ENCODE measurements at places on chromosomes 12 and 14.

DNA sequence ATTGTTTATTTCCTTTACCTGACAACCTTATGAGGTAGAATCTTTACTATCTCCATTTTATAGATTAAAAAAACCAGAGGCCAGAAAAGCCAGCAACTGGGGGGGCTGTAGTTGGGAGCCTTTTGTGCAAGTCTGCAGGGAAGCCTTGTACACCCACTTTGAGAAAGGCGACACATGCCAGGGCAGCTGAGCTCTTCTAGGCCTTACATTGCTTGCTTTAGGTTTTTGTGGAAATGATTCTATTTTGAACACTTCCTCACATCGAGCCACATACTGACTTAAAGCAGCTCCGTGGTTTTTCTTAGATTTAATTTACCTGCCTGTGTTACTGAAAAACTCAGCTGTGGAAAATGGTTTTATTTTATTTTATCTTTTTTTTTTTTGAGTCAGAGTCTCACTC lies 34.6 kb downstream of the EP400 start:
- DNase-seq: no peak

- no peak for DNase-seq
These were observed 80.4 kb upstream of the SINHCAF start for GRCh38 chr12:31406345-31406744.

- no peak for DNase-seq
These were observed 74.9 kb downstream of the RMST start for GRCh38 chr12:97537501-97537900.

GRCh38 chr14:36105401-36105800 lies 71.1 kb downstream of the PTCSC3 start:
- no peak for DNase-seq

DNA sequence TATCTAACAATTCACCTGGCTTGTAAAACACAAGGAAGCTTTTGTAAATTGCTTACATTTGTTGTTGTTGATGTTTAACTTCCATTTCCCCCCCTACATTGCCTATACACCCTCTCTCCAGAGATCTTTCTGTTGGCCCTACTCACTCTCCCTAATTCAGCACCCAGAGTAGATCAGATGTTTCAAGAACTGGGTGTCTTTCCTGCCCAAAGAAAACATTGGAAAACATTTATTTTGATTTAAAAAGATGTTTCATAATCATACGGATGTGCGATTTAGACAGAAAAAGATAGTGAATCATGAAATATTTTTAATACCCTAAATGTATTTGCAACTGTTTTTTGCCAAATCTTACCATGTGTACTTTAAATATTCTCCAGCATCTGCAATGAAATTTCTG lies 446.4 kb upstream of the RGS6 start:
- no peak for DNase-seq

DNA sequence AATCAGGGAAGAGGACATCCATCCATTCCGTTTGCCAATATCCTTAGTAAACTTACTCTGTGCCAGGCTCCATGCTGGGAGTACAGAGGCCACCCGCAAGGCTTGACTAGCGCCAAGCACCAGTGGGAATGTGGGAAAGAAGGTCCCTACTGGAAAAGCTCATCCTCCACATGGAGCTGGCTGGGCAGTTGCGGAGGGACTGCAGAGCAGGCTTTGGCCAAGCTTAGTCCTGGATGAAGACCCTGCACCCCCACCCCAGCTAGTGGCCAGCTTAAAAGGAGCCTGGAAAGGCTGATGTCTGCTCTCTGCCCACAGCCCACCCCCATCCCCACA lies 22.4 kb upstream of the EIF2B2 start:
- DNase-seq: no peak

DNA sequence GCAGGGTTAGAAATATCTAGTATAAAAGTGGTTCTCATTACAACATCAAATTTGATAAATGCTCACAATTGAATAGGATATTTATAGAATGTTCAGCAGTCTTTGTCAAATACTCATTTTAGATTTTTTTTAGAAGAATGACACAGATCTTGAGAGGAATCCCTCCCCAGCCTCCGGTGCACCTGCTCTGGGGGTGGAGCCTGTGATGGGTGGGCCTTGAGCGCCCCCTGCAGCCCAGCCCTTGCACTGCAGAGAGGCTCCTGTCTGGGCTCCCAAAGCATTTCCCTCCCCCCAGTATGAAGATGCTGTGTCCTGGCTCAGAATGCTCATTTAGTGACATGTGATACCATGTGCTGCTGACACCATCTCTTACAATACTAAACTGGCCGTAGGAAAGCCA lies 792.3 kb downstream of the TMEM121 start:
- no peak for DNase-seq

DNA sequence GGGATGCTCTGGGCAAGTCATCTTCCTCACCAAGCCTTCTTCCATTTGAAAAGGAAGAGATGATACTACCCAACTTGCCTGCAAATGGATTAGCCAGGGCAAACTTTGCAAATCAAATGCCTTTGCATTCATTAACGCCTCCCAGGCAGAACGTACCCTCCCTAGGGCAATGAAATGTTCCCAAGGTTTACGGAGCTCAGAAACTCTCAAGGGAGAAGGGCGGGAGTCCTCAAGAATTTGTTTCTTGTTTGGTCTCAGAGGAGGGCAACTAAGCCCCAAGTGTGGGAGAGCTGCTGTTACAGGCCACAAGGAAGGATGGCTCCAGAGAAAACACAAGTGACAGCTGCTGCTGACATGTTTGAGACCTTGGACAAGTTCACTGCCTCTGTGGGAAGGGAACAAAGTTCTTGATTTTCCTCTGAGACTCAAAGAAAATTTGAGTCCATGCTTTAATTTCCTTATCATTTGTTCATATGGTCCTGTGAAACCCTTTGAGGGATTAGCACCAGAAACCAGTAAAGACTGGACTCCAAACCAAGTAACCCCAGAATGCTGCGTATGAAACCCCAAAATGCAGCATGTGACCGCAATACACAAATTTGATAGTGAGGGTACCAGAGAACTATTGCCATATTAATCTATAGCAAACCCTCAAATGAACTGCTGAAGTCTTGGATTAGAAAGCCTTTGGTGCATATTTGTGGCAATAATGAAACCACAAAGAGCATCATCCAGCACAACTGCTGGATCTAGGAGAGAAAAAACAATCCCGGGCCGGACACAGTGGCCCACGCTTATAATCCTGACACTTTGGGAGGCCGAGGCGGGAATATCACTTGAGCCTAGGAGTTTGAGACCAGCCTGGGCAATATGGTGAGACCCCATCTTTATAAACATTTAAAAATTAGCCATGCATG lies 22.9 kb downstream of the SPTB start:
- DNase-seq: no peak

GRCh38 chr12:87096082-87096585 lies 839.9 kb upstream of the MGAT4C start:
- no peak for DNase-seq

GRCh38 chr12:58487255-58487654 lies 433.0 kb downstream of the LRIG3 start:
- no peak for DNase-seq

GRCh38 chr12:2653461-2653965 lies 141.3 kb upstream of the FKBP4 start:
- DNase-seq: no peak

DNA sequence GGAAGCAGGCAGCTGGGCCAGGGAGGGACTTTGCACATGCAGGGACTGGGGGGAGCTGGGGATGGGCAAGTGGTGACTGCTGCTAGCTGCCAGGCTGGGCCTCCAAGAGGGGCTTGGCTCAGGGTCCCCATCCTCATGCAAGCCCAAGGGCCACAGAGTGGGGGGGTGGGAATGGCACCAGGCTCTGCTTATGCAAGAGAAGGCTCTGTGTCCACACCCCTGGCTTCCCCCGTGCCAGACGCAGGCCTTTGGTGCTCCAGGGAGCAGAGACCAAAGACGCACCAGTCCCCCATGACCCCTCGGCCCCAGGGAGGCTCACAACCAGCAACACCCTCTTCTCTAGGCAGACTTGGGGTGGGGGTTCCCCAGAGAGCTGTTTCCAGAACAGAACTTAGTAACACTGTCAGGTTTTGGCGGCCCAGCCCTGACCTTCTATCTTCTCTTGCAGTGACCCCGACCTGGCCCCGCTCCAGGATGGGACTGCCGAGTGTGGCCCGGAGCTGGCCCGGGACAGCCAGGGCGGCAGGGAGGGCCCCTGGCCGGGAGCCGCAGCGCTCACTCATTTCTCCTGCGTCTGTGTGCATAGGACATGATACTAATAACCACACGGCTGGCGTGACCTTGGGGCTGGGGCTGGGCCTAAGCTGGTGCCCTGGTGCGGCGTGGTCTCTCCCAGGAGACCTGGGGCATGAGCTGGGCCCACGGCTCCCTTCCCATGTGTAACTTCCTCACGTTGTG lies 14.3 kb downstream of the XRCC3 start:
- no peak for DNase-seq

- no peak for DNase-seq
These were observed 10.9 kb downstream of the HDAC7 start for GRCh38 chr12:47808574-47809365.
